ENCODE measurements at places on chromosomes 7 and 10.

DNA sequence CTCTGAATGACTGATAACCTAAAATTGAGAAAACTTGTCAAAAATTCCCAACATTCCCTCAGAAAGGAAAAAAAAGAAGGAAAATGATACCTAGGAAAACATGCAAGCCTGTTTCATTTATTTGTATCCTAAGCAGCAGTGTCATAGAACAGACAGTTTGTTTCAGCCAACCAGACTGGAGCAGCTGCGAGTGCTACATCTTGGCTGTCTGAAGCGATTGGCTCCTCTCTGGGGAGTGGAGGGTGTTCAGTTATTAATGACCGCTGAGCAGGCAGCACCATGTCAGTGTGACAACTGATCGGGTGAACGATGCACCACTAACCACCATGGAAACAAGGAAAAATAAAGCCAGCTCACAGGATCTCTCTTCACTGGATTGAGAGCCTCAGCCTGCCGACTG is at the start of gene LRRN3:
TSS of gene LRRN3 (plus strand) at position 282 of the 400 bp plus-strand sequence. CDS start 31,646 bp downstream, outside the sequence.
- no peak for DNase-seq

- no peak for DNase-seq
These were observed 83.1 kb upstream of the SORCS3 start for GRCh38 chr10:104557966-104558365.

DNA sequence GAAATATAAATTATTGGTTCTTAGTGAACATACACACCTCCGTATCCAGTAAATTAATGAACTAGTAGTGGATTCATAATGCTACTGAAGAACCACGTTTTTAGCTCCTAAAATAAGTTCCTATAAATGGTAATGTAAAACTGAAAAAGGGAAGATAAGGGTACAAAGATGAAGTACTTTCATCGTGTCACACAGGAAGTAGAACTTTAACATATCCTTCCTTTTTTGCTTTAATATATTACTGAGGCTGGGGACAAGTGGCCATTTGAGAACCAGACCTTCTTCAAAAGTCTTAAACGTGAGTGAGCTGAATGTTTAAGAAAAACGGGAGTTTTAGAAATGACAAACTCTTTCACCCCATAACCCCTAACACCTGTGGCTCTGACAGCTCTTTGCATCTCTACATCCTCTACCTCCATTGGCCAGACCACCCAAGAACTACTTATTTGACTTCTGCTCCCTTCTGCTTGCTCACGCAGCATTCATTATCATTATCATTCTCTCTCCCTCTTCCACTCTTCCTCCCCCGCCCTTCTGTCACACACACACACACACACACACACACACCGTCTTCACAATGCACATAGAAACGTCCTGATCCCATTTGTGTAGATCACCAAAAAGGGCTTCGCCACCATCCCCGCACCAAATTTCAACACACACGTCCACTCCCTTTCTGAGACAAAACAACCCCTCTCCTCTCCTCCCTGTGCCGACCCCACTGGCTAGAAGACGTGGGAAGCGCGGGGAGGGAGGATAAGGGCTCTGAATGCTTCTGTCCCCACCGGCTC is 677 bp downstream of the SKAP2 start:
- no peak for DNase-seq

DNA sequence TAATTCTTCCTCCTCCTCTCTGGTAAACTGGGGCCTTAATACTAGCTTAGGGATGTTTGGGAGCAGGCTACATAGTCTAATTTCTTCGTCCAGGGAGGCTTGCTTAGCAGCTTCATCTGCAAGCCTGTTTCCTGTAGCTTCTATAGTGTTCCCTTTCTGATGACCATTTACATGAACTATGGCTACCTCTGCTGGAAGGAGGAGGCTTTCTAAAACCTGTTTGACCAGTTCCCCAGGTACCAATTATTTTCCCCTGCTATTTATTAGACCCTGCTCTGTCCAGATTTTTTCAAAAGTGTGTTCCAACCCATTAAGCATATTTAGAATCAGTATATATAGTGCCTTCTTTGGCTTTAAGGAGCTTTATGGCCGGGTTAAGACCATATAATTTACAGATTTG is 38.8 kb upstream of the DNAH11 start:
- no peak for DNase-seq

GRCh38 chr7:38040831-38041230 is 120.4 kb downstream of the EPDR1 start:
- DNase-seq: no peak

DNA sequence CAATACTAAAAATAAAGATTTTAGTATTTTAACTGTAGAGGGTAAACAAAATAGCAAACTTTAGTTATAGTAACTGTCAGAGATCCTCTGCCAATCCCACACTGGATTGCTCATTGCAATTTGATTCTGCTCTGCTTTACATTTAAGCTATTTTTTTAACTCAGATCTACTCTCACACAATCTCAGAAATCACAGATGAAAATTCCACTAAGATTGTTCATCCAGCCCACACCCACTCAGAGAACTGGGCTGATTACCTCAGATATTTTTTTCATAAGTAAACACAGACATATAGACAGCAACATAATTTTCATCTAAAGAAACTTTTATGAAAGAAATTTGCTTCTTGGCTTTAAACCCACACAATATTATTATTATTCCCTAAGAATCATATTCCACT is 7.0 kb downstream of the OSBPL3 start:
- no peak for DNase-seq

GRCh38 chr10:102744374-102745051 is 765 bp downstream of the WBP1L start:
- DNase-seq: no peak

- DNase-seq: no peak
These were observed 6.8 kb upstream of the TAS2R40 start for GRCh38 chr7:143214789-143215679.

DNA sequence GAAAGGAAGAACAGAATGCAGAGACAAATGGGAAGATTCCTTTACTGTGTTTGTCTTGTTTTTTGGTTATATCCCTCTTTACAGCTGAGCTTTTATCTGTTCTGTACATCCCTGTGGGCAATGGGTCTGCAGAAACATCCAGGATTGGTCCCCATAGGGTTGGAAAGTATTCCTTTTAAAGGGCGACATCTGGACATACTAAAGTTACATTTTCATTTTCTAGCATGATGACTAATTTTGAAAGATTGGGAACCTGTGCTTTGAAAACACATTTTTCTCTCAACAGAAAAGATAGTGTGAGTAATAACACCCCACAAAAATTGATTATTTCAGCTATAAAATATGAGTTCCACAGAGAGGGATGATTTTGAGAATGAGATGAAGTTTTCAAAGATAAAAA is 435.8 kb downstream of the GPAM start:
- DNase-seq: no peak

- no peak for DNase-seq
These were observed 63.7 kb downstream of the CELF2 start for GRCh38 chr10:11081408-11081807.

DNA sequence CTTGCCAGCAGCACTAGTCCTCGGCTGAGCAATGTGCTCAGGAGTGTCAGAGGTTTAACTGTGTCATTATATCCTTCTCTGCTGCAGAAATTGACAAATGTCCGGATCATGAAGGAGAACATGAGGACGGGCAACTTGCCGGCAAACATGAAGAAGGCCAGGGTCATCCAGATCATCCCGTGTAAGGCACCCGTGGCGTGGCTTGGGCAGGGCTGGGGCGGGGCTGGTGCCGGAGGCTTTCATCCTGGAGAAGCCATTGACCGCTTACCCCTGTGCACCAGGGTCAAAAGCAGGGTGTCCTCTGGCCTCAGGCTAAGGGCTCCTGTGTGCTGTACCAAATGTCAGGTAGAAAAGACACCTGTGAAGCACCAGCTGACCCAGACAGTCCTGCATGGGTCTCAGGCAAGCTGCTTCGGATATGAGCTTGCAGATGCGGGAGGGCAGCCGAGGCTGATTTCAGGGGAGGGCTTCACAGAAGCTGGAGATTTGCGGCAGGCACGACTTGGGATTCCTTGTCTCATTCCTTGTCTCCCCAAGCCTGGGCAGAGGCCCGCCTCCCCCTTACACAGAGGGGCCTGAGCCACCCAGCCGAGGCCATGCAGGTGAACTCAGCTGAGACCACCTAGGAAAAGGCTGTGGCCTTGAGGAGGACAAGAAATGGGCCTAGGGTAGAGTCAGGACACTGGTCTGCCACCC is 55.4 kb downstream of the MKI67 start:
- no peak for DNase-seq

GRCh38 chr10:122665329-122665860 is 34.3 kb downstream of the C10orf120 start:
- no peak for DNase-seq

DNA sequence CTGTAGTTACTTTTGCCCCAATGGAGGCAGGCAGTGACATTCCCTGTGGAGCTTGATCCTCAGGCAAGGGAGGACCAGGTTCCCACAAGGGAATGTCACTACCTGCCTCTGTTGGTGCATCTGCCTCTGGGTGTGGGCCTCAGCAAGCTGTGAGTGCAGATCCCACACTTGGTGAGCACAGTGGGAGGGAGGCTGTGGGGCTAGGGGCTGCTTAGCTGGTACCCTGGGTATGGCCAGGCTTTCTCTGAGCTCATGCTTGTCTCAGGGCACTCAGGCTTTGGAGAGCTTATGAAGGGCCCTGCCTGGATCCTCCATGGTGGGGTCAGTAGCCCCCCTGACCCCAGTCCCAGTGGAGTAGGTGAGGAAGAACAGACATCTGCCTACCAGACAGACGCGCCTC is 16.2 kb upstream of the ZNF488 start:
- DNase-seq: no peak

GRCh38 chr10:110773693-110774068 is 98.0 kb upstream of the PDCD4 start:
- DNase-seq: no peak

DNA sequence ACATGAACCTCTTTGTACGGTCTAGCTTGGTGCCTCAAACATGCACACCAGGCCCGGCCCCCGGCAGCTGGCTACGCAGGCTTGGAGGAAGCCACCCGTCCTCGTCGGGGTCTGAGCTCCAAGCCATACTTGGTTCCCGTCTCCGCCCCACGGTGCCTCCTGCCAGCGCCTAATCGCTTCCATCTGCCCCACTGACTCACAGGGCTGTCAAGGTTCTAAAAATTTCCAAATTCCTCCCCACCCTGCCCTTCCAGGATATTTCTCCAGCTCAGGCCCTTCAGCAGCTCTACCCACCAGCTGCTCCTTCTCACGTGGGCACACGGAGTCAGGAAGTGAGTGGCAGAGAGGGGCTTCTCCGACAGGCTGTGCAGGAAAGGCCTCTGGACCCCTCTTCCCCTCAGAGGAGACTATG is 38.8 kb downstream of the TMEM270 start:
- no peak for DNase-seq

- no peak for DNase-seq
These were observed 604.0 kb upstream of the PFKP start for GRCh38 chr10:2463316-2463715.

DNA sequence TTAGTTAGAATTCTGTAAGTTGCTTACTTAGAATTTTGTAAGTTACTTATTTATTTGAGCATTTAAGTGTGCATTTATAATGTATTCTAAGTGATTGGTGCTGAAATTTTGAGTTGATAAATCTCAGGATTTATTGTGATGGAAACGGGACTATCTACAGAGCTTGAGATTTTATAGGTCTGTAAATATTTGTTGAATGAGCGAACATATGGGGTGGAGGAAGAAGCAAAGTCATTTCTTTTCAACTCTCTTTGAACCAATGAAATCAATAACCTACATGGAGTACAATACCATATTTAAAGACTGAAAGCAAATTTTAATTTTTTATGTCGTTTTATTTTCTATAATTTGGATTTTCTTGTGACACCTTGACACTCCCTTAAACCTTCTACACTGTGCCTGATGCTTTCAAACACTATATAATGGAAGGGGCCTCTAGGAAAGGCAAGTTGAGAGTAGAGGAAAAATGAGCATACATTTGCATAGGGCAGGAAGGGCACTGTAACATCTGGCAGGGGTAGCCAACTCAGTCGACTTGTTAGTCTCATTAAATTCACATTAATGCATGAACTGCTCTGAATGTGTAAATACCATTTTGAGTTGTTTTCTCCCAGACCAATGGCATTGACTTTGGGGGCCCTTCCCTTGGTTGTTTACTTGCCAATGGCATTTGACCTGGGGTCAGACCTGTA is 204.2 kb downstream of the DYNC1I1 start:
- no peak for DNase-seq

- DNase-seq: no peak
These were observed 38.7 kb upstream of the TRIL start for GRCh38 chr7:28996836-28997235.

DNA sequence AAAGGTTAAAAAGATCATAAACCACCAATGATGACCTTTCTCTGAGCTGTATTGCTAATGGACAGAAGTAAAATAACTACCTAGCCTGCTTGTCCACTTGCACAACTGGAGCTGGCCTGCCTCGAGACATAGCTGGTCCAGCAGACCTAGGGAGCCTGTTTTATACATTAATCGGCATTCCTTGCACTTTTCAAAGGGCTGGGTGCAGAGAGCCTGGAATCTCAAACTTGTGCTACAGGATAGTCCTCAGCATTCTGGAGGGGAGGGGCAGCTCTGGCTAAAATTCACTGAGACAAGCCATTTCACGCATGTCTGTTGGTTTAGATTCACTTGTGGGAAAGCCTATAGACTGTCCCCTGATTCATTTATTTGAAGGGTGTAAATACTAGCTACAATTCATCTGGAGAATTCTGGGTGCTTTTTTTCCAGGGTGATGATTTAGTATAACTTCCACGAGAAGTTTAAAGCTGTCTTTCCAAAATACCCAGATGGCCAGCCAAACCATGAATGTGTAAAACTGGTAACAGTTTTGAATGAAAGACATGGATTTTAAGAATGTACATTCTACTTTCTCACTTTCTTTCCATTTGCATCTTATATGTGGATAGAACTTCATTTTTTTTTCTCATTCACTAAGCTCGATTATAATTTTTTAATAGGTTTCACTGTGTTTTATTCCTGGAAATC is 389.4 kb downstream of the KCNMA1 start:
- no peak for DNase-seq

DNA sequence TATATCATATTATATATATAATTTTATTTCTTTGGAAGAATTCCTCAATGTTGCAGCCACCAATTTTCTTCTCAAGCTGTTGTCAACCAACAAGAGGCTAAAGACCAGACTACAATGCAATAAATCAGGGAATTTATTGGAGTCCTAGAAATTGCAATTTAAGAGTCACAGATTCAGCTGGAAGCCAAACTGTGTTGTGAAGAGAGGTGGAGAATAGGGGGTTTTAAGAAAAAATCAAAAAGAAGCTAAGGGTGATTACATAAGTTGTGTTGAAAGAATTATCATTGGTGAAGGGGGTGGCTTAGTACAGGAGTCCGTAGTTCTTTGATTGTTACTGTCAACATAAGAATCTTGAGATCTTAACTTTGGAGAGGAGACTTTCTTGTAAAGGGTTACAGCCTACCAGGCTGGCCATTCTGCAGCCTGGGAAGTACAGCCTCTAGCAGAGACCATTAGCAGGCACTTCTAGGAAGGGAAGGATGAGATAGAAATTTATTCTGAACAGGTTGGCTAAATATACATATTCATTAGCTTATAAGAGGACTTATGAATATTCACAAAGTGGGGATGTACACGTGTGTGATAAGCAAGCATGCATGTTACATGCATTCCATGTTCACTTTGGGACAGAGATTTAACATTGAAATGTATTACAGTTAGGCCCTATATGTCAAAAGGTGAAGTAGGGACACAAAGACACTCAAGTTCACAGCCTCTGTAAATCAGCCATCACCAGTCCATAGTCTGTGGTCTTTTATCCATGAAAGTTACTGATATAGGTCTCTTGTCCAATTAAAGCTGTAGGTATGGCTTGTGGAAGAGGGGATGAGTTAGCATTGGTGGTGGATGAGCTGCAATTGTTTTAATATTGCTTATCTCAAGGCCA is 8.3 kb upstream of the TMEM168 start:
- DNase-seq: no peak

GRCh38 chr10:112115781-112116385 is 67.7 kb downstream of the GPAM start:
- no peak for DNase-seq
